ENCODE measurements at places on chromosomes 1 and 21. TPM values are rescaled to one million over a fixed set of nuclear protein-coding genes. Genes with fewer than 3 reads are reported as not detected.

RLF gene
- total RNA-seq, result 19.6 TPM

EFNA1 gene
- 15.1 TPM for total RNA-seq

SPAG17 gene
- total RNA-seq, result not detected

- DNase-seq, result no peak
Observed at GRCh38 chr1:198184516-198184915, 27.7 kb downstream of the NEK7 start.

DNA sequence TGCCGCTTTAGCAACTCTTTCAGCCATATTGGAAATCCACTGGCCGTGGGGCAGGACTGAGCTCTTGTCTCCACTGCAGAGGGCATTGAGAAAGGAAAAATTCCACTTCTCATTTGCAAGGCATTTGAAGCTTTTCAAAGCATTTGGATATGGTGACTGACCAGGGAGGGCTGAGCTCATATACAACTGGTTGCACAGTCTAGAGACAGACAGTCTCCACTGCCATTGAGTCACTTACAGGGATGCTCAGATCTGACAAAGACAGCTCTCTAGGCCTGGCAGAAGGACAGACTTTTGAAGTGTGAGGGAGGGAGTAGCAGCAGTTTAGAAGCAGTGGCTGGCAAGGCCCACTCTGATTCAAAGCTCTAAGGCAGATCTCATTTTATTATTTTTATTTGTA, 24.2 kb downstream of the NCF2 start:
- DNase-seq, result no peak

DNA sequence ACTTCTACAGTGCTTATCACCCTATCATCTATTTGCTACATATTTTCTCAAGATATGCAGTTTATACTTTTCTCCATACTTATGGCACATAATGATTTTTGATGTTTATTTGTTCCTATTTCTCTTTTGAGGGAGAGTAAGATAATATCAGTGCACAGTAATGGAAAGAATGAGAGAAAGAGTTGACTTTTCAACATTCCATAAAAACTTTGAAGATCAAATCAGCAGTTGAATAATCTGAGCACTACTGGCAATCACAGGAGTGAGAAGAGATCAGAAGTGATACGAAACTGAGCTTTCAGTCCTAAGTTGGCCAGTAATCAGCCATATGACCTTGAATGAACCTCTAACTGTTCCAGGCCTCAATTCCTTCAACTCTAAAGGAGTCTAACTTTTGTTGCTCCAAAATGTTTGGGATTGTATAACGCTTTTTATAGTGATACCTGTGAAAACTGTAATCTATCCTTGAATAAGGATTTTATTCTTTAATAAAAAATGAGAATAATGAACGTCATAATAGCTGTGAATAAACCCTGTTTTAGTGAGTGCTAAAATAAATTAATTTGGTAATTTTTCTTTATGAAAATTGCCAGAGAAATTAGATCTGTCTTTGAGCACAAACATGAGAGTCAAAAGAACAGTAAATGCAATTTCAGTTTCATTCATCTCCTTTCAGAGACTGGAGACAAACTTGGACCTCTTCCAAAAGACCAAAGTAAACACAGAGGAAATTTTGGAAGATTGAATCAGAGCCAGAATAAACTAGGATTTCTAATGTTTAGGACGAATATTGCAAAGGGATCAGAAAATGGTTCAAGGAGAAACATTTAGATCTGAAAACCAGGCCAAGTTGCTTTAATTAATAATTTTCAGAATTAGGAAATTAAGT, 309.9 kb downstream of the ADGRL2 start:
- no peak for DNase-seq

DNA sequence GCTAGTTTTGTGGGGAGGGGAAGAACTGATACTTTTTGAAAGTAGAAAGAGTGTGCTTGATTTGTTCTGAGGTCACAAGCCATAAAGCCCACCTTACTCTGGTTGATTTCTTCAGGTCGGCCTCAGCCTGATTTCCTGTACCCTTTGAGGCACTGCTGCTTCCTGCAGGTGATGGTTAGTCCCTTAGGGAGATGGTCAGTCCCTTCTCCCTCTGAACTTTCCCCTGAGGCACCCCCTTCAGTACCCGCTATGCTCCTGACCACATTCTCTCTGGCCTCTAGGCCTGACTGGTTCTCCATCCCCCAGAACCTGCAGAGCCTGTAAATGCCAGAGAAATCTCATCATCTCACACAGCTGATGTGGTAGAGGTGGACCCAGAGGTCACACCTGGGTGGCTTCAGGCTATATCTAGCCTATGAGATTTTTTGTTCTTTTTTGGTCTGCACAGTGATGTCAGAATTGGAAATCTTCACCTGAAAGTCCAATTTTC, 15.0 kb upstream of the ID3 start:
- peak; percentile 73 for DNase-seq

DNA sequence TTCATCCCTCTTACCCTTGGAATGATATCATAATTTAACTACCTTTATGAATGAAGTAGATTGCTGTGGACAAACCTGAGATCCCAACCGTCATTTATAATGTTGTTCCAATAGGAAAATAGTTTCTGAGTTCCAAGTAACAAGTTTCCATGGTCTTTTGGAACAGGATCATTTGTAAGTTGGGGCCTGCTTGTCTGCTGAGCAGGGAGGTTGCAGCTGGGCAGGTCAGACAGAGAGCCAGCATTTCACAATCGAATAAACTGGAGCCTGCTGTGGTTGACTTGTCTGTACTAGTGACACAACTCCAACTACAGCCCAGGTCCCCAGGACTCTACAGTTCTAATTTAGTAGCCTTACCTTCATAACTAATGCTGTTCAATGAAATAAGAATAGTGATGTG, 18.6 kb upstream of the RALGPS2 start:
- no peak for DNase-seq

Data from M059J (cell line).